Right renal pelvis (tissue), 4 donors: ENCODE measurements at places on chromosomes 11 and 22. TPM values are rescaled to one million over a fixed set of nuclear protein-coding genes. Genes with fewer than 3 reads are reported as not detected.

DNA sequence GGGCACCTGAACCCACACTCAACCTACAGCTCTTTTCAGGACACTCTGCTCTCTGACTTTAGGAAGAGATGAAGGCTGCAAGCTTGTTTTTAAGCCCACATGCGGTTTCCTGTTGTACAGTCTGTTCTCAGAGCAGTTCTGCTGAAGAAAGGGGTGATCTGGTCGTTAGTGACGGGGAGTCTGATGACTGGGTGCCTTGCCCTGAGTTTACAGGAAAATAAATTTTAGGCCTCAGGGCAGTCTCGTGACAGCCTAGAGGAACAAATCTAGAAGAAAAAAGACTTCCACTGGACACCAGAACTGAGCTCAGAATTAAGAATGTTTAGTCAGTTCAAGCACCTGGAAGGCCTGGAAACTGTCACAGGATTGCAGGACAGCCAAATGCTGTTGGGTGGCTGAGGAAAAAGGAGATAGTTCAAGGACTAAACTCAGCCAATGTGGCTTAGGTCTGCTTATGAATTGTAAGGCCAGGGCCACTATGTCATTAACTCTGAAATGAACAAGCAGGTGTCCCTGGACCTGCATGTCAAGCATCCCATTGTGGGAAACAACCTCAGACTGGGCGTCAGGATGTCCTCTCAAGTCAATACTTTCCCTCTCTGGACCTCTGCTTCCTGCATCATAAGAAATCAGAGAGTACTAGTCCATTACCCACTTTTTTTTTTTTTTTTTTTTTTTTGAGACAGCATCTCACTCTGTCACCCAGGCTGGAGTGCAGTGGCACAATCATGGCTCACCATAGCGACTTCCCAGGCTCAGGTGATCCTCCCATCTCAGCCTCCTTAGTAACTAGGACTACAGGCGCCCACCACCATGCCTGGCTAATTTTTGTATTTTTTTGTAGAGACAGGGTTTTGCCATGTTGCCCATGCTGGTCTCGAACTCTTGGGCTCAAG, 5.7 kb downstream of the PIK3IP1 start:
- no peak for DNase-seq

- DNase-seq: no peak
Observed at GRCh38 chr11:35389897-35390465, 29.4 kb downstream of the SLC1A2 start.

GRCh38 chr11:9022961-9023680, 19.3 kb upstream of the NRIP3 start:
- DNase-seq: no peak

DNA sequence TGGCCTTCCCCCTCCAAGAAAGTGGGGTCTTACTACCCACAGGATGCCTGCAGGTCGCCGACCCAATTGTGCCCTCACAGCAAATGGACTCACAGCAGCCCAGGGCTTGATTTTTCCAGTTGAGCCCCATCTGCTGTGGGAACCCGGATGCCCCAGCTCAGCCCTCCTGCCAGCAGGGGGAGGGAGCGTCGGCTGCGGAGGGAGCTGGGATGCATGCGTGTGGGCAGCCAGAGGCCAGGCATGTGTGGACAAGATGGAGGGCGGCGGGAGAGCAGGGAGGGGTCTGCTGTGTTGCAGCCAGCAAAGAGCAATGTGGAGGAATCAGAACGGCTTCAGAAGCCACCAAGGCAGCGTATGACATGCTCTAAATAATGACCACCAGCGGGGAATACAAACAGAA, 41.0 kb upstream of the EIF3D start:
- no peak for DNase-seq

- no peak for DNase-seq
Observed at GRCh38 chr11:128151780-128152179, 435.6 kb downstream of the ETS1 start.

DNA sequence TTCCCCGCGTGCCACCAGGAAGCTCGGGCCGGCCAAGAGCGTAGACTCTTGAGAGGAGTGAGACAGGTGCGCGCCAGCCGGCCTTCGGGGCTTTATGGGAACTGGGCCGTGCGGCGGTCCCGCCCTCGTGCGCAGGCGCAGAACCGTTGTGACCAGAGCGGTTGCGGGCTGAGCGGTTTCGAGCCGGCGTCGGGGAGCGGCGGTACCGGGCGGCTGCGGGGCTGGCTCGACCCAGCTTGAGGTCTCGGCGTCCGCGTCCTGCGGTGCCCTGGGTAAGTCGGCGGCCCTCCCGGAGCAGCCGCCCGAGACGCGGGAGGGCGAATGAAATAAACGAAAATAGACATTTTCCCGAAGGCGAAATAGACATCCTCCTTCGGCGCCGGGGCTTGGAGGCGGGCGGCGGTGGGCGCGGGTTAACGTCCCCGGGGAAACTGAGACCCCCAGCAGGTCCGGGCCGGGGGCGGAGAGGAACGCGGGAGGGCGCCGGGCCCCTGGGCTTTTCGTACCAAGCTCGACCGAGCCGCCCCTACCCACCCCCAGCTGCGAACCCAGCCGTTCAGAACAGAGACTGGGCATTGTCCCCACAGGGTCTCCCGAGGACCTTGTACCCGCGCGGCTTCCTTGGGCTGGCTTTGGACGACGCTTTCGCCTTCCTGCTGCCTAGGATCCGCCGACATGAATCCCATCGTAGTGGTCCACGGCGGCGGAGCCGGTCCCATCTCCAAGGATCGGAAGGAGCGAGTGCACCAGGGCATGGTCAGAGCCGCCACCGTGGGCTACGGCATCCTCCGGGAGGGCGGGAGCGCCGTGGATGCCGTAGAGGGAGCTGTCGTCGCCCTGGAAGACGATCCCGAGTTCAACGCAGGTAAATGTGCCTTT, at the start of gene ASRGL1:
ASRGL1 (plus strand) TSS at position 146 of the 879 bp plus-strand sequence; CDS start at position 676, 530 bp downstream.
- peak; percentile 63 for DNase-seq

DNA sequence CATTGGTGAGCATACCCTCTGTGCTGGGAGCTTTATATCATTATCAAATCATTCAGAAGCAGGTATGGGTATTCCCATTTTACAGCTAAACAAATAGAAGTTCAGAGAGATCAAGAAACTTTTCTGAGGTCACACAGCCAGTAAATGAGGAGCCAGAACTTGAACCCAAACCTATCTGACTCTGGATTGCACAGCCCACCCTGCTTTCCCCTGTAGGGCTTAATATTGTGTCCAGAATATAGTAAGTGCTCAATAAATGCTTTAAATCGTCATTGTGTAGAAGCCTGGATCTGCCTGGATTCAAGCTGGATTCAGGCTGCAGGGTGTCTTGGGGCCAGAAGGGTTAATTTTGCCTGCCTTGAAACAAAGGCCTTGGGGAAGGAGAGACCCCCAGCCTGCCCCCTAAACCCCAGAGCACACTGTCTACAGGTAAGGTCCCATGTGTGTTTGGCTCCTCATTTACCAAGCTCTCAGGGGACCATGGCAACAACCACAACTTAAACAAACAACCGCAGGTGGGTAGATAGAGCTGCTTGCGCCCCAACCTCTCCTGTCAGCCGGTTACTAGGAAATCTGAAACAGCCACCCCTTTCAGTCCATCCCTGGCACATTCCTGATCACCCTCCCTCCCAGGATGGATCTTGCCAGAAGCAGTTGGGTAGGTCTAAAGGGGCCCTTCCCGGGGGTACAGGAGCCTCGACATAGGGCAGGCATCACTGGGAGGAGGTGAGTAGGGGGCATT, 3.0 kb upstream of the SEC14L3 start:
- DNase-seq: no peak

DNA sequence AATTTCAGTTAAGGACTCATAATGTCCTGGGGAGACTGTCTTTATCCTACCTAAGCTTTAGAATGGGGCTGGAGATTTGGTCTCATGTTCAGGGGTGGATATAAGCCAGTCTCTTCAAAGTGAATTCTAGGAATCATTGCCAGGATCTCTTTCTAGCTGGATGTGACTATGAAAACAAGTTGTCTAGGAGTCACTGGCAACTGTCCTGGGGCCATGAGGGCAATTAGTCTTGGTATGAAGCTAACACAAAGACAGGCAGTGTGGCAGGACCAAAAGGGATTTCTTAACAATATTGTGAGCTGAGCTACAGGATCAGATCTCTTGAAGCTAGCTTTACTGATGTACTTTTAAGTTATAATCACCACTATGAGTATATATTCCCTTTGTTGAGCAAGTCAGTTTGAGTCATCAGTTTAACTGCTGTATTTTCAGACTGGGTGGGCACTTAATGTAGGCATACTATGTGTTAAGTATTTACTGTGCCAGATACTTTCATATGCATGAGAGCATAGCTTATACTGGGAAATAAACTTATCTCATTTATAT, 390.0 kb upstream of the CCDC90B start:
- DNase-seq: no peak

- DNase-seq: no peak
Observed at GRCh38 chr11:127493330-127494022, 492.9 kb upstream of the KIRREL3 start.

DNA sequence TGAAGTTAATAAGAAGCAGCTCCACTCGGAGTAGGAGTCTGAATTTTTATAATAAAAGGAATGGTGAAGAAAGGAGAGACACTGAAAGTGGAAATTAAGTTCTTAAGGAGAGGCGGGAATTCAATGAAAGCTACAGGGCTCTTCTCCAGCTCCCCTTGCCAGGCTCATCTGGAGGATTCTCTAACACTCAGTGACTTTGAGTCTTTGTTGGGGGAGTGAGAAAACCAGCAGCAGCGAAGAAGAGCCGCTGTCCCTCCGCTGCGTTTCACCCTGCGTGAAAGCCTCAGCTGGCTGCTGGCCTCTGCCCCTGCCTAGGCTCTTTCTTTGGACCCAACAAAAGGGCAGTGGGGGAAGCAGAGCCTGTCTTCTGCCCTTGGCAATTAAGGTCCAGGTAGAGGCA, 113.0 kb downstream of the NTM start:
- DNase-seq: no peak

GRCh38 chr11:72069787-72070251, 10.5 kb downstream of the NUMA1 start:
- no peak for DNase-seq

DNA sequence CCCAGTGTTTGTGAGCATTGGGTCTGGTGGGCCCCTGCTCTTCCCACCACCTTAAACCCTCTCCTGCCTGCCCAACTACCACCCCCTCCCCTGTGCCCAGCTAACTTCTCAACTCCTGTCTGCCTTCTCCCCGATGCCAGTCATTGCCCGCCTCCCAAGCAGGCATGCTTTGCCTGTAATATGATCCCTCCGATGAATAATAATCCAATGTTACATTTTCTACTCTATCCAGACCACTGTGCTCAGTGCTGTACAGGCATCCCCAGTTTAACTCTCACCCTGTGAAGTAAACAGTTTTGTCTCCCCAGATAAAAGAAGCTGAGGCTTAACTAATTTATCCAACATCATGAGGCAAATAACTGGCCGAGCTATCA, 35.5 kb upstream of the OLFML1 start:
- DNase-seq: no peak

GRCh38 chr22:39318507-39319283, 728 bp downstream of the RPL3 start:
- DNase-seq: no peak

GRCh38 chr11:103849366-103849765, 187.1 kb upstream of the DDI1 start:
- no peak for DNase-seq

- no peak for DNase-seq
Observed at GRCh38 chr11:71268706-71269321, 16.4 kb upstream of the SHANK2 start.

DNA sequence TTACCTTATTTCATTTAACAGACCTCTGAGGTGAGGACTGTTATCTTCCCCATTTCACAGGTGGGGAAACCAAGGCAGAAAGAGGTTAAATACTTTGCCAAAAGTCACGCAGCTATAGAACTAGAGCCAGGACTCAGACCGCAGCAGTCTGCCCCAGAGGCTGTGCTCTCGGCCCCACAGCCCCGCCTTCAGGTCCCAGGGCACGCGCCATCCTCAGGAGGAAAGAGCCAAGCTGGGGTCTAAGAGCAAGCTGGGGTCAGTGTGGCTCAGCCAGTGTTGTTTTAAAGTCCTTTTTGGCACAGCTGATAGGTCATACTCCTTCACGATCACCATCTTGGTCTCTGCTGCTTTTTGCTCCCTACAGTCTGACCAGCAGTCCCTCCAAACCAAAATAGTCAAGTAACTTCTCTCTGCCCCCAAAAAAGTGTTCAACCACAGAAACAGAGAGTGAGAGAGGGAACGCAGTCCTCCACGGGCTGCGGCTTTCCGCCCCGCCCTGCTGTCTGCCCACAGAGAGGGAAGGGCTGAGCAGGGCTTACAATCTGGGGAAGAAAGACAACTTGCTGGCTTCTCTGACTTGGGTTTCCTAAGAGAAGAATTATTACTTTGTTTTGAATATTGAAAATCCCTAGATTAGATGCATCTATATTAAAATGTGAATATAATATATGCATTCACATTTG, 137.2 kb upstream of the OPCML start:
- no peak for DNase-seq

- DNase-seq: no peak
Observed at GRCh38 chr11:43747130-43747802, 66.7 kb downstream of the HSD17B12 start.

DNA sequence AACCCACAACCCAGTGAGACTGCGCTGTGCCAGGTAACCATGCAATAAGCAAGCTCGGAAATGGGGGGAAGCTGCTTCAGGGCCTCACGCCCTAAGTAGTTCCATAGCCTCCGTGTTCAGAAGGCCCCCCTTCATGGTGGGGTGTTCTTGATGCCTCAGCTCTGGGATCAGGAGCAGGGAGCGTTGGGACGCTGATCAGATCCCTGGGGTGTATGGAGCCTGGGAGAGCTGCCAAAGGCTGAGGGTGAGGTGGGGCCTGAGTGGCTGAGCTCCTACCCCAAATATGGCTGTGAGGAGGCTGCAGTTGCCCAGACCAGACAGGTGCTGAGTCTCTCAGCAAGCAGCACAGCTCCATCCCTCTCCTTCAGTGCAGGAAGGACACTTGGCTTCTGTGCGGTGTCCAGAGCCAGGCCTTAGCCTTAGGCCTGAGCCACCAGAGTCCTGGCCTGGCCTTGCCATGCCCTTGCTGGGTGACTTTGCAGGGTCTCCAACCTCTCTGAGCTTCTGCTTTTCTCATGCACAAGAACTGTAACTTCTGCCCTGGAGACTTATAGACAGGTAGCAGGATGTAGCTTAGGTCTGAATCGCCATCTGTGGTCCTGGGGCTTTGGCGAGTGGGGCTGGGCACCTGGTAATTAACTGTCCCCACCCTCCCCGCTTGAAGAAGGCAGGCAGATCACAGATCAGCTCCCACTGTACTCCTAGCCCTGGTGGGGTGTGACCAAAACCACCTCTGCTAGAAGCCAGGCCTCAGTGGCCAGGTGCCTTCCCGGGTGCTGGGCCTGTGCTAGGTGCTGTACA, 5.3 kb downstream of the MMP11 start:
- no peak for DNase-seq

Gene GAB4
- polyA plus RNA-seq: not detected

Gene NXPE1
- polyA plus RNA-seq: not detected

Gene SLC22A6
- 38.4 TPM for polyA plus RNA-seq

Gene RAB38
- polyA plus RNA-seq: 25.1 TPM

Gene OR2AG2
- 0.08 TPM for polyA plus RNA-seq

Gene KRTAP5-10
- 0.20 TPM for polyA plus RNA-seq

Gene C11orf91
- polyA plus RNA-seq: not detected

Gene BRMS1
- 30.3 TPM for polyA plus RNA-seq

Gene PRR33
- polyA plus RNA-seq: 0.07 TPM

Gene CUL5
- 37.9 TPM for polyA plus RNA-seq

Gene AIFM3
- 1.1 TPM for polyA plus RNA-seq

Gene NCR3LG1
- 1.3 TPM for polyA plus RNA-seq

Gene YPEL4
- 1.9 TPM for polyA plus RNA-seq
